ENCODE measurements at places on chromosomes 4 and X.

GRCh38 chr4:37635155-37635554 lies 51.0 kb downstream of the RELL1 start:
- no peak for DNase-seq

GRCh38 chr4:29853833-29854232 lies 866.3 kb upstream of the PCDH7 start:
- no peak for DNase-seq

DNA sequence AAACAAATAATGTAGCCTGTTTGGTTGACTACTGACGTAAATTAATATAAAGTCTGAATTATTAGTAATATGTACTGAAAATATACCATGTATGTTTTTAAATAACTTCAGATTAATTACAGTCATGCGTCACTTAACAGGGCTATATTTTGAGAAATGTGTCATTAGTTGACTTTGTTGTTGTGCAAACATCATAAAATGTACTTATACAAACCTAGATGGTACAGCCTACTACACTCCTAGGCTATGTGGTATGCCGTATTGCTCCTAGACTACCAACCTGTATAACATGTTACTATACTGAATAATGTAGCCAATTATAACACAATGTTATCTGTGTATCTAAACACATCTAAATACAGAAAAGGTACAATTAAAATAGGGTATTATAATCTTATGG lies 66.6 kb downstream of the RNF150 start:
- DNase-seq = no peak

- no peak for DNase-seq
Measured at GRCh38 chrX:149131774-149132173, 373.3 kb downstream of the IDS start.

GRCh38 chr4:7872264-7872771 lies 67.3 kb downstream of the AFAP1 start:
- DNase-seq = no peak

GRCh38 chrX:7198499-7198898 lies 50.5 kb upstream of the PUDP start:
- DNase-seq = no peak

DNA sequence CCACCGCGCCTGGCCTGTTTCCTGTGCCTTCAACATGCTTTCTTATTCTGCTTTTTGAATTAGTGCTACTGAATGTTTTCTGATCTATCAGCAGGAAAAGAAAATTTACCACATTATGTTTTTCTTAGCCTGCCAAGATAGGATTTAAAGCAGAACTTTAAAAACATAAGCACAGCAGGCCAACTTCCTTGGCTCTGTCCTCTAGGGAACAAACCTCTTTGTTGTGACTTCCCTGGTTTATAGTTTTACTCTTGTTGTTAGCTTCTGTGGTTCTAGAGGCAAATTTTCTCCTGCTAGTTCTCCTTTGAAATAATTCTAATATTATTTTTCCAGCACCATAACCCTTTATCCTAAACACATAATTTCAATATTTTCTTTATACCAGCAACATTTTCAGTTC lies 605.1 kb downstream of the ADGRL3 start:
- no peak for DNase-seq

- DNase-seq = no peak
Measured at GRCh38 chrX:132033166-132033565, 10.1 kb downstream of the STK26 start.

GRCh38 chr4:304969-305680 lies at the start of gene ZNF732:
ZNF732 (minus strand) TSS chr4:305474; CDS start chr4:305310, 164 bp downstream.
- no peak for DNase-seq

GRCh38 chrX:15829217-15829616 lies 25.4 kb downstream of the AP1S2 start:
- DNase-seq = no peak

DNA sequence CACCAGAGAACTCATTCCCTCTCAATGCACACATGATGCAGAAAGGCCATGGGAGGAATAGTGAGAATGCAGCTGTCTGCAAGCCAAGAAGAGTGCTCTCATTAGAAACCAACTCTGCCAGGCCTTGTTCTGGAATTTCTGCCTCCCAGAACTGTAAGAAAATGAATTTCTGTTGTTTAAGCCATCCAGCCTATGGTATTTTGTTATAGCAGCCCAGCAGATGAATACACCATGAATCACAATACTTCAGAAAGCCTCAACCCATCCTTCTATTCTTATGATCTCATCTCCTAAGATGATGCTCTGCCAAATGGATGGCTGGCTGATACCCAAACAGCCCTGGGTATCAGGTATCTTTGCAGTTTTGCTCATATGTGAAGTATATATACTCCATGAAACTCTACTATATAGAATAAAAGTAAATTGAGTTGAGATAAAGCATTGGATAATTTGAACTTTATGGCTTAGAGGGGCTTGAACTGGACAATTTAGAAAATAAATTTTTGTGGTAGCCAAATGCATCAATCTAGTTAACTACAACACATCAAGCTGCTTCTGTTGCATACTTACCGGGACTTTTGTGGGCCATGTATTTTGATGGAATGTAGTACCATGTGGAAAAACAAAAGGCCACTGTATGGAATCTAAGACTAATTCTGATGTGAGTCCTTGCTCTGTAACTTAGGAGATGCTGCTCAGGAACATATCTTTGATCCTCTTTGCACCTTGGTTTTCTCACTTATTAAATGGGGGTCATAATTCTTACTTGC lies 245.9 kb downstream of the HS3ST1 start:
- no peak for DNase-seq

GRCh38 chr4:60721685-60722084 lies 478.4 kb upstream of the ADGRL3 start:
- no peak for DNase-seq

- DNase-seq = no peak
Measured at GRCh38 chr4:17702641-17703040, 78.8 kb downstream of the FAM184B start.

- no peak for DNase-seq
Measured at GRCh38 chr4:71587995-71588394, 195.9 kb downstream of the GC start.

DNA sequence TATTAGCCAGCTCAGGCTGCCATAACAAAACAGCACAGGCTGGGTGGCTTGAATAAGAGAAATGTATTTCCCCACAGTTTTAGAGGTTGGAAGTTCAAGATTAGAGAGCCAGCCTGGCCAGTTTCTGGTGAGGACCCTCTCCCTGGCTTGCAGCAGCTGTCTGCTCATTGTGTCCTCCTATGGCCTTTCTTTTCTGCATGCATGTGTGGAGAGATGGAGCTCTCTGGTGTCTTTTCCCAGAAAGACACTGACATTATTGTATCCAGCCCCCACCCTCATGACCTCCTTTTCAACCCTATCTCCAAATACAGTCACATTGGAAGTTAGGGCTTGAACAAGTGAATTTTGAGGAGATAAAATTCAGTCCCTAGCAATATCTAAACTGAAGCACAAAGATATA lies 263.8 kb upstream of the PABPC4L start:
- DNase-seq = no peak

DNA sequence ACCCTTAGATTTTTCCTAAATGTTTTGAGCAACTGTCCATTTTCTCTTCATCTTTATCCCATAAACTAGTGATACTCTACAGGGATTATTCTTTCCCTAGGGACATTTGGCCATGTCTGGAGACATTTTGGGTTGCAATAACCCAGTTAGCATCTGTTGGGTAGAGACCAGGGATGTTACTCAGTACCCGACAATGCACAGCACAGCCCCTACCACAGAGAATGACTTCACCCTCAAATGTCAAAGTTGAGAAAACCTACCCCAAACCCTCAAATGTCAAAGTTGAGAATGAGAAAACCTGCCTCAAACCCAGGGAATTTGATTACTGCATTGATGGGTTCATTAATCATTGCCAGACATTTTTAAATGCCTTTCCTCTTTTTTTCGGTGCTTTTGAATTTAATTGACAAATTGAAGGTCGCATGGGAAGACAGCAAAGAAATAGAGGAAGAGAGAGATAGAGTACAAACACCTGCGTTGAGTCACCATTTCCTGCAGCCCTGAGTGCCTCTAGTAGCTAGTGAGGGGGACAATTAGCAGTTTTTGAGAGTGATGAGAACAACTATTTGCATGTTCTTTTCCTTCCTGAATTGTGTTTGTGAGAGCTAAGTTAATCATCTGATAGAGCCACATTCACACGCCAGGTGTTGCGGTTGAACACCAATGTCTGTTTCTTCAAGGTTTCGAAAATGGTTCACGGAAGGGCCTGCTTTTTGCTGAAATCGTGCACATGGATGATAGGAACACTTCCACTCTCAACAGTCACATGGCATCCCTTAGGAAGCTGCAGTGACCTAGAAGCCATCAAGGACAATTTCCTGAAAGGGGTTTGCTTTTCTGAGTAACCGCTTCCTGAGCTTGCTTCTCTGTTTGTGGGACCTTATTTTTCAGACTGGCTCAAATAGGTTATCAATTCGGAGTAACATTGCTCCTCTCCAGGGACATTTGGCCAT lies 203.9 kb upstream of the VCX3A start:
- peak; percentile 40 for DNase-seq

GRCh38 chrX:40891798-40892197 lies 156.5 kb upstream of the MED14 start:
- DNase-seq = no peak

DNA sequence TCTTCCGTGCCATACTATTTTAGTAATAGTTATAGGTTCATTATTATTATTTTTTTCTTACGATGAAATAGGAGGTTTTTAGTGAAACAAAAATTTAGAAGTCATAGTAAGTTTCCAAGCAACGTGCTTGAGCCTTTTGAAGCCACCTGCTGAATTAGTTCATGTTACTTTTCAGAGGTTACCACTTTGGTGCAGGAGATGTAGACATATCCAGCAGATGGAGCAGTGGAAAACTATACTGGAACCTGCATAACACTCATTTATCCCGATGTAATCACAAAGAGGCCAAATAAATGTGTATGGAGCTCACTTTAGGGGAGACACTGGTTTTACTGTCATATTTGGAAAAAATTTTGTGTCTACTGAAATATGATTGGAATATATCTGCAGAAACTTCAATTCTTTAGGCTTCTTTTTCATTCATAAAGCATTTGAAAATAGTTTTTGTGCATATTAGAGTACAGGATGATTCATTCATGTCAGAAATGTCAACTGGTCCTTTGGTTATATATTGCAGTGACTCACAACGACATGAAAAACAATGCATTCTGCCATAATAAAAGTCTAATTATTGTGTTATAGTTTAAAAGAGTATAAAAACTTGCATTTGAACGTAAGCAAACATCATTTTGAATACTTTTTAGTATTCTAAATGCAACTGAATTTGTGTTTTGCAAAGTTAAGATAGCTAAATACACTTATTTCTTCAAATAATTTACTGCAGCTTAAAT lies 2182.9 kb upstream of the TENM3 start:
- DNase-seq = peak; percentile 24

DNA sequence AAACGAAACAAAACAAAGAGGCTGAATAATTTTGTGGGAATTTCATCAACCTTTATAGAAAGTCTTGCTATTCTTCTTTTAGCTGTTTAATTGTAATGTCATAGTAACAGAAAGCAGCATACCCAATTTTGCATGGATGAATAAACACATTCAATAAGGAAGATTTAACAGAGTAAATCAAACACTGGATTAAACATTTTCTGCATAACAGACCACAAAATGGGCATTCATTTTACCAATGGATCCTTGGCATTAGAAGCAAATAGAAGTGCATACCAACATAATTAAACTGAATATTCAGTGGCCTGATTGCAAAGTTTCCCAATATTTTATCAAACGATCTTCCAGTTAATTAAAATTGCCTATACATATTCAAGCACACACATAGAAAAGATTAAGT lies 4.4 kb upstream of the CHM start:
- no peak for DNase-seq

DNA sequence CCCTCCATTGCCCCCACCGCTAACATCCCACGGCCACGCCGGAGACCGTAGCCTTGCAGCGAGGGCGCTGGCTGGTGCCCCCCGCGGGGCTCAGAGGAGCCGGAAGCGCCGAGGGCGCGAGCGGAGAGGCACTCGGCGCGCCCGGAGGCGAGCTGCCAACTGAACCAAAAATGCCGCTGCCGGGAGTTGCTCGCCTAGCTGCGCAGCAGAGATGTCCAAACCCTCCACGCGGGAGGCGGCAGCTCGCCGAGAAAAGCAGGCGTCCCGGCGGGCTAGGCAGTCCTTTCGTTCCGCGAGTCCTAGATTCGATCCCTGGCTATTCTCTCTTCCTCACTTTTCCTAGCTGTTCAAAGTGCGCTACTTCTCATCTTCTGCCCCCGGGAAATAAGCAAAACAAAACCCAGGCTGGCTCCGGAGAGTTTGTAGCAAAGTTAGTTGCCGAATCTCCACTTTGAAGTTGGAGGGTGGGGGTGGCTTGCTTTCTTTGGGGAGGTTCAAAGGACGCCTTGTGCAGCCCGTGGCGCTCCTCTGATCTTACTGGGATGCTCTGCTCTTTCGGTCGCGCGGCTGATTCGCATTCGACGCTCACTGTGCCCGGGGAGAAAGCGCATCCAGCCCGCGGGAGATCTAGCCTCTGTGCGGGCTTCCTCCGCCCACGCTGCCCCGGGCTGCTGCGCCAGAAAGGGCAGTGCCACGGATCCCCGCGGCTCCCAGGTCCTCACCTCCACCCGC lies 723 bp downstream of the NKX6-1 start:
- no peak for DNase-seq
